ENCODE measurements at places on chromosomes 16 and 17.

DNA sequence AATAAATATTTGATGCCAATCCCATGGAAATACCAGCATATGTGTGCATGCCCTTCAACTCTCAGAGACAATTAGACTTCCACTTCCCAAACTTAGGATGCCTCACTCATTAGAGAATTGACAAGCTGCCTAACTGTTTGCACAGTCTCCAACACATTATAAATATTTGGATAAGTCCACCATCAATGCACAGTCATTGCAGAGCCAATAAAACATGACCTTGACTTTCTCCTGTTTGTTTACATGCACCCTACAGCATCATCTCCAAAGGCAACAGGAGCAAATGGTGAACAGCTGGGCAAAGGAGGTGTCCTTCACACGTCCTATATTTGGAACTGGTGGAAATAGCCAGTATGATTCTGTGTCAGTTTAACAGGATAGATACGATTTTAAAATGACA is 804.4 kb upstream of the RBFOX1 start:
- DNase-seq, result no peak

- peak; percentile 15 for DNase-seq
These were observed 23.4 kb upstream of the TNRC6C start for GRCh38 chr17:77935121-77935571.

DNA sequence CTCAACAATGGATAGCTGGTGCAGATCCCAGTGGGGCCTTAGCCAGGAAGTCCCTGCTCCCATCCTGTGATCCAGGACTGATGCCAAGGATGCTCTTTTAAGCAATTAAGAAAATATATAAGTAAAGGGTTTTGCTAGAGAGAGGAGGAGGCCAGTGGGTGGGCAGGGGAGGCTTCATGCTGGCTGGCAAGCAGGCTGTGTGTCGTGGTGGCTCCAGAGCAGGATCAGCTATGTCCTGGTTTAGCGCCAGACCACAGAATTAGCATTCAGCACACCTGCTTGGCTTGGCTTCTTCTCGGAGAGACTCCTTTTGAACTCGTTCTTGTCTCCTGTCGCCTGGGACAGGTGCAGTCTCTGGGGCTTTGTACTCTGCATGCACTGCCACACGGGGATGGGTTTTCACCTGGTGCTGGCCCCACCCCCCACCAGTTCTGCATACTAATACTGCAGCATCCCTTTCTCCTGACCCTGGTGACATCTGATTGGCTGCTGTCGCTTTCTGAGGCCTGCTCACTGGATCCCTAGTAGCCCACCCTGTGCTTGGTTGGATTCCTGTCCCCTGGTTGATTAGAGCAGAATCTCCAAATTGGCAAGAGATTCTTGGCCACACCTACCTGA is 66.1 kb downstream of the PLD6 start:
- no peak for DNase-seq

DNA sequence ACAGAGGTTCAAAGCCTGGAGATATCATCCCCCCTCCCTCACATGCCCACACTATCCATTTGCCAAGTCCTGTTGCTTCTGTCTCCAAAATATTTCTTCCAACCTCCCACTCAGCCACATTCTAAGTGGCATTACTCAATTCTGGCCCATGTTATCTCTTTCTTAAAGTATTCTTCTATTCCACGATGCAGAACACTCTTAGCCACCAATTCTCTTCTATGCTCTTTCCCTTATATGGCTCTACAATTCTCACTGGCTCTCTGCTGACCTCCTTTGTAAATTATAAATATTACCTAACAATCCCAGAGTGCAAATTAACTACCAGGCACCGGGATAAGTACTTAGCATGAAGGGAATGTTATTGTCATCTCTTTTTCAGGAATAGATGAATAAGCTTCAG is 82.4 kb downstream of the KCNJ2 start:
- no peak for DNase-seq

DNA sequence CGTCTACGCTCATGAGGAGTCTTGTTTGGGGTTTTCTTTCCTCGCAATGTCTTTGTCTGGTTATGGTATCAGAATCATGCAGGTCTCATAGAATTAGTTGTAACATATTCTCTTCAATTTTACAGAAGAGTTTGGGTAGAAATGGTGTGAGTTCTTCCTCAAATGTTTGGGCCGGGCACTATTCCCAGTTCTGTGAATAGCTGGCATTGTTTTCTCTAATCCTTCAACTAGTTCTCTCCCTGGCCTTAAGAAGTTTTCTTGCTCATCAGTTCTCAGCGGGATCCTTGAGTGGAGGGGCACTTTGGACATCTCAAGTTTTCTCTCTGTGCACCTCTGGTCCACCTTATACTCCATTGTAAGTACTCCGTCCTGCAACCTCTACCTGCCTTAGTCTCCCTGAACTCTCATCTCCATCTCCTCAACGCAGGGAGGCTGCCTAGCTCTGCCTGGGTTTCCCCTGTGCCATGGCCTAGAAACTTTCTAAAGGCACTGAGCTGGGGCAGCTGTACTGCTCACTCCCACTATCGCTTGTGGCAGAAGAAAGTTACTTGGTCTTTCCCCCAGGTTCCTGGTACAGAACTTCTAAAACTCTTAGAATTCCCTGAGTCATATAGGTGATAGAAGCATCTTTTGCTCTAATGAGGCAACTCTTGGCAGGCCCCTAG is 16.9 kb downstream of the NSMCE1 start:
- DNase-seq, result no peak

DNA sequence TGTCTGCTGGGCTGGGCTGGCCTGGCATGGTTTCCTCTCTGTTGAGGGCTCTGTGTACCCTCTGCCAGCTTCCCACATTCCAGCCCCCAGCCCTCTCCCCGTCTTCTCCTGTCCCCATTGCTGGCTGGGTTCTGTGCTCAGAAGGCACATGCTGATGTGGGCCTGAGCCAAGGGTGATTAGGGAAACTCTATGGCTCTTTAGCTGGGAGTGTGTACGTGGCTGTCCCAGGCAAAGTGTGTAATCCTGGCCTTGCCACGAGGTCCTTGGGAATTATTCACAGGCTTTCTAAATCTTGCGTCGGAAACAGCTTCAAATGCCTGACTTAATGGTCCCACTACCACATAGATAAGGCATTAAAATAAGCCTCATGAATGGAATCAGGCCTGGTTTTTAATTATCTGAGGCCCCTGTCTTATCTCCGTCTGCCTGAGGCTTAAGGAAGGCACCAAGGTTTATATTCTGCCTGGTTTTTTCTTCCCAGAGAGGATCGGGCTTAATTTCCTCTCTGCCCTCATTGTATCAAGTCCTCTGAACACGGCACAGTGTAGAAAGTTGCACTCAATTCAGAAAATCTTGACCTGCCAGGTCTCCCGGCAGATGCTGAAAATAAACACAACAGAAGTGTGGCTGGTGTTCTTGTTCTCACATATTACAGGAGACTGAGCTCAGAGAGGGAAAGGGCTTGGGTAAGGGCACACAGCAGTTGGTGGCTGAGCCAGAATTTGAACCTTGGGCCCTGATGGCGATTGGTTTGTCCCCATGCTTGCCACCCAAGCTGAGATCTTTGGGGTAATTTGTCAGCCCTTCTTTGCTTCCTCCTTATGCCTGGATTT is 52.9 kb upstream of the LGALS9 start:
- no peak for DNase-seq

DNA sequence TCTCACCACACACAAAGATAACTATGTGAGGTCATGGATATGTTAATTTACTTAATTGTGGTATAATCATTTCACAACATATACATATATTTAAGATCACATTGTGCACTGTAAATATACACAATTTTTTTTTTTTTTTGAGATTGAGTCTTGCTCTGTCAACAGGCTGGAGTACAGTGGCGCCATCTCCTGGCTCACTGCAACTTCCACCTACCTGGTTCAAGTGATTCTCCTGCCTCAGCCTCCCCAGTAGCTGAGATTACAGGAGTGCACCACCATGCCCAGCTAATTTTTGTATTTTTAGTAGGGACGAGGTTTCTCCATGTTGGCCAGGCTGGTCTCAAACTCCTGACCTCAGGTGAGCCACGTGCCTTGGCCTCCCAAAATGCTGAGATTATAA is 11.5 kb upstream of the PRSS54 start:
- peak; percentile 58 for DNase-seq

GRCh38 chr16:30350134-30350871 is 4.8 kb downstream of the CD2BP2 start:
- no peak for DNase-seq

Measured in CD4-positive, alpha-beta T cell treated with Interleukin-17A for 4 hours (primary cell).